ENCODE measurements at places on chromosomes 12 and 14.

DNA sequence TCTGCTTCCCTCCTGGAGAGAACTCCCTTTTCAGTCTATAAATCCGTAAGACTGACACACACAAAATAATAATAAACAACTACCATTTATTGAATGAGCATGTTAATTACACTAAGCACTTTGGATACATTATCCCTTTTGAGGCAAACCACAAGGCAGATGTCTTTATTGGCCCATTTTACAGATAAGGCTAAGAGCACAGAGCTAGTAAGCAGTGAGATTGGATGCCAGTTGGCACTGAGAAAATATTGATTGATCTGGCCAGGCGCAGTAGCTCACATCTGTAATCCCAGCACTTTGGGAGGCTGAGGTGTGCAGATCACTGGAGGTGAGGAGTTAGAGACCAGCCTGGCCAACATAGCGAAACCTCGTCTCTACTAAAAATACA lies 21.9 kb upstream of the RBM19 start:
- DNase-seq, result no peak

DNA sequence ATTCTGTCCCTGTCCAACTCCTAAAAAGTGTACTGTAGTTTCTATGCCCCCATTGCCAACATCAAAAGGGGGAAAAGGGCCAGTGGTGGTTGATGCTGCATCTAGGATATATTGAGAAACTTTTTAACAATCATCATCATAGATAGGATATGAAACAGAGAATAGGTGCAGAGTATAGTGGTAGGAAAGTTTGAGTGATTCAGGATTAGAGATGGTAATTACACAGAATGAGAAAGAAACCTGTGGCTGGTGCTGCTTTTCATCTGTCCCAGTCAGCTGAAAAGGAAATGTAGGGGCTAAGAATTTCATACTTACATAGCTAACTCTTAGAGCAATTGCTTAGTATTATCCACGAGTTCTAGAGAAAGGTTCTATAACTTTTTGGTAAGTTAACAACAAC lies 67.6 kb downstream of the GTF2A1 start:
- DNase-seq, result no peak

- no peak for DNase-seq
Measured at GRCh38 chr12:109714913-109715244, 1.3 kb downstream of the FAM222A start.

DNA sequence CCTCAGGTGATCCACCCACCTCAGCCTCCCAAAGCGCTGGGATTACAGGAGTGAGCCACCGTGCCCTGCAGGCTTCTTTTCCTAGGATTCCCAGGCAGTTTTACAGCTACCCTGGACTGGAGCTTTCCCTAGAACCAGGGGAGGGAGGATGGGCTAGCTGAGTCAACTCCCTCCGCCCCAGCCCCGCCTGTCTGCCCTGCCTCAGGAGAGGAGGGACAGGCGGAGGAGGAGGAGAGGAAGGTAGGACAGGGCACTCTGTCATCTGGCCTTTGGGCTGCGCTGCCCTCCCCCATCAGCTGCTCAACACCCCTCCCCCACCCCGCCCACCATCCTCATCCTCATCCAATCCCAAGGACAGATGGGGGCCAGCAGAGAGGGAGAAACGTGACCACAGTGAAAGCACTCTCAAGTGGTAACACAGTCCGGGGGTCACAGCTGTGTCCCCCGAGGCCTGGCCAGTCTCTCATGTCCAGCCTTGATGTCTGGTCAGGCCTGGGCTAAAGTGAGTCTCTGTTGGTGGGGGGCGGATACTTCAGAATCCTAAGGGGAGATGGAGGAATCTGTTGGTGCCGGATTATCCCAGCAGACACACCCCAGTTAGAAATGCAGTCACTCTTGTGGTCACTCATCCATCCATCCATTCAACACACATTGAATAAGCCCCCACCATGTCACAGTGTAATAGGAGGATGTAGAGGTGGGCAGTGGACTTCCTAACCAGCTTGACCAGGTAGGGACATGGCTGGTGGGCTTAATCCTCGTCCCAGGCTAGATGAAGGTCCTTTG lies 12.3 kb downstream of the FIGNL2 start:
- no peak for DNase-seq

DNA sequence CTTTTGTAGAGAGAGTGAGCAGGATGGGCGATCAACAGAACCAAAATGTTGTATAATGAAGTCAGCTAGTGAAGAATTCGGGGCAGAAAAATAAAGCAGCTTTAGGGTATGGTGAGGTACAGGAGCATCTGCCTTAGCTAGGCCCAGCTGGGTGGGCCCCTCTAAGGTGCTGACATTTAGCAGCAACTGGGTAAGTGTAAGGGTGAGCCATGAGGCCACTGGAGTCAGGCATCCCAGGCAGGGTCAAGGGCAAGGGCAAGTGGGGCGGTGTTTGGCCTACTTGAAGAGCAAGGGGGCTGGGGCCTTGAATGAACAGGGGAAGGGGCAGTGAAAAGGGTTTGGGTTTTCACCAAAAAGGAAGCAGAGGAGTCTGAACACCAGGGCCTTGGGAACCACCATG lies 583.6 kb downstream of the BCL11B start:
- no peak for DNase-seq

DNA sequence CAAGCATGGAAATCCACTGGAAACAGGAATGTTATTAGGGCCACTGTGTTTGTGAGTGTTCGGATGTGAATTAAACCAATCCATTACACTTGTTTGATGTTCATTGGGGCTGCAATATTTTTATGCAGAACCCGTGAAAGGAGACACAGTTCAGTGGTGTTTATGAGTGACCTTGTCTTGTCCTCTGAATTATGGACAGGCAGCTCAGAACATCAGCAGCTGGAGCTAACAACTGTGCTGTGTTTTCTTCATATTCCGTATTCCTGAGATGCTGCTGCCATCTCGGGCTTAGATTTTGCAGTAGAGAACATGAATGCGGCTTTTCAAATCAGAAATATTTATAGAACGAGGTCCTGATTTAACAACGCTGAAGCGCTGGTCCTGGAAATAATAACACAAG lies 20.3 kb upstream of the CACNA1C start:
- DNase-seq, result no peak

GRCh38 chr14:65002586-65003210 lies 16.0 kb downstream of the FNTB start:
- no peak for DNase-seq

DNA sequence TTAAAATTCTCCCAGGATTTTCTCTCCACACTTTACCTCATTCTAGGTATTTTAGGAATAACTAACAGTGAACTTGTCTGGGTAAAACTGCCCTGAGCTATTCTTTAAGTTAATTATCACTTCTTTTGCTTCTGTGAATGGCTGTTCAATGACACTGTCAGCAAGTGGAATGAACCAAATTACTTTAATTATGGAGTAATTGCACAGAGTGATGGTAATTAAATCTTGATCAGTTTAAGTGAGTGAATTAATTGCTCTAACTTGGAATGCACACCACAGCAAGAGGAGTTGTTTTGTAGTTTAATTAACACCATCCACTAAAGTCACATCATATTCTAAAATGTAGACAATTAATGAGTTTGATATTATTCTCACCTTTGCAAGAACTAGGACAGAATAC lies 36.2 kb upstream of the TMEM260 start:
- DNase-seq, result no peak

- no peak for DNase-seq
Measured at GRCh38 chr14:32694795-32695449, 243.8 kb upstream of the NPAS3 start.

GRCh38 chr14:61368781-61369453 lies 47.5 kb downstream of the PRKCH start:
- DNase-seq, result no peak

DNA sequence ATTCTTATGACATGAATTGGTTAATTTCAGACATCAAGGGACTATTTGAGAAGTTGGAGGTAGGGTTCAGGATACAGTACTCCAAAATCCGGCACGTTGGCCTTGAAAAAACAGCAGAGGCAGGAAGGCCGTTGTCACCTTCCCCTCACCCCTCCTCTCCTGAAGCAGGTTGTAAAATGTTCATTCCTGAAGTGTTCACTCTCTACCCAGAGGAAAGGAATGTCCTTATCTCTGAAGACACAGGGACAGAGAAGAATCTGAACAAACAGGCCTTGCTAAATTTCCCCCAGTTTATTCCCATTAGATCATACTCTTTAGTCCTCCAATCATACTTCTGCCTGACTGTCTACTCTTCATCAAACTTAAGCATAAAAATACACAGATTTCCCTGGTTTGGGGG lies 313.6 kb downstream of the ZFP36L1 start:
- DNase-seq, result no peak

- no peak for DNase-seq
Measured at GRCh38 chr14:102538602-102539543, 29.3 kb upstream of the ANKRD9 start.

All from NCI-H1048 (cell line).